ENCODE measurements at places on chromosomes 4 and X. TPM values are rescaled to one million over a fixed set of nuclear protein-coding genes. Genes with fewer than 3 reads are reported as not detected.

GPR119 gene
- total RNA-seq = not detected

DNA sequence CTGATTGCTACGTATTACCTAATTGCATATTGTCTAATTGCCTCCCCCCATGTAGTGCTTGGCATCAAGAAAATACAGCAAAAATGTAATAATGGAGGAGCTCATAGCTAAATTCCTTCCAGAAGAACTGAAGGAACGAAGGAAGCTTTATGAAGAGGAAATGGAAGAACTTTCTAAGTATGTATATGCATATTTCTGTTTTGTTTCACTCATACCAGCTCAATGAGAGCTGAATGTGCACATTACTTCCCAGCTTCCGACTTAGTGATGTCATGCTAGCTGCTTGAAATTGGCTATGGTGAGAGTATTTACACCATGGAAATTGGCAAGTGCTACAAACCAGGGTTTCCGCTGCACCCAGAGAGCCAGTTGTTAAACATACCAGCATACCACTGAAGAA is 34.7 kb downstream of the LONRF3 start:
- no peak for DNase-seq

DNA sequence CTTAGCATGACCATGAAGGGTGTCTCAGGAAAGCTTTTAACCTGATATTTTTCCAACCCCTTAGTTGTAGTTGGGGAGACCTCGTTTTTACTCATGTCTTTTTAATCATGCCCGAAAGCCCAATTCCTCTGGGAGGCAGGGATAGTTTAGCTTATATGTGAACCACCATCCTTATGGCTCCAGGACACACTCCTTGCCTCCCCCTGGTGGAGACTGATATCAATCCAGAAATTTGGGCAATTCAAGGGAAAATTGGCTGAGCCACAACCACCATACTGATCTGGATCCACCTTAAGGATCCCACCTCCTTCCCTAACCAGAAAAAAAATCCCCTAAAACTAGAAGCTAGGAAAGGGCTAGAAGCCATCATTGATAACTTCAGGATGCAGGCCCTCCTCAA is 13.4 kb upstream of the COL25A1 start:
- DNase-seq = no peak

DNA sequence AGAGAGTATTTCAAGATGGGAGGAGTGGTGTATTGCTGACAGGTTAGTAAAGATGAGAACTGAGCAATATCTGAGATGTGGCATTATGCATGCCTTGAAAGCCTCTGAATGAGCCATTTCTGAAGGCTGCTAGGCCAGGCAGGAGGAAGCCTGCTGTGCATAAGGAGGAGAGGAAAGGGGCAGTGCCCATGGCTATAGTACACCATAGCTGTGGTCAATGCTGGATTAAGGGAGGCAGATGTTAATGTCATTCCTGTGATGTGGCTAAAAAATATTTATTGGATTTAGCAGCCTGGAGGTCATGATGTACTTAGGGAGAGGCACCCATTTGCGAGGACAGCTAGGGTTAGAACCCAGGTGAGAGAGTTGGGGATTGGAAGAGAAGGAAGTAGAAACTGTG is 130.0 kb upstream of the LNX1 start:
- DNase-seq = no peak

GRCh38 chr4:37758226-37758625 is 68.3 kb upstream of the PGM2 start:
- no peak for DNase-seq

DNA sequence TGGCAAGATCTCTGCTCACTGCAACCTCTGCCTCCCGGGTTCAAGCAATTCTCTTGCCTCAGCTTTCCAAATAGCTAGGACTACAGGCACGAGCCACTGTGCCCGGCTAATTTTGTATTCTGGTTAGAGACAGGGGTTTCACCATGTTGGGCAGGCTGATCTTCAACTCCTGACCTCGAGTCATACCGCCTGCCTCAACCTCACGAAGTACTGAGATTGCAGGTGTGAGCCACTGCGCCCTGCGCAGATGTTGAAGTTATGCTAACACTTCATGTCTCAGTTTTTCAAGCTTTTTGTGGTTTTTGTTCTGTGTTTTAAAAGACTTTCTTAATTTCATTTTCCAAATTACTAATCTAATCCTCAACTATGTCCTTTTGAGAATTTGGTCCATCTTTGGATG is 154.4 kb upstream of the TLL1 start:
- no peak for DNase-seq

- DNase-seq = no peak
These were observed 26.4 kb downstream of the PPP1R2C start for GRCh38 chrX:42751573-42751972.

ZNF711 gene
- total RNA-seq = 3.5 TPM

- no peak for DNase-seq
These were observed 502.5 kb downstream of the GRXCR1 start for GRCh38 chr4:43394976-43395375.

- DNase-seq = no peak
These were observed 40.4 kb upstream of the PCDH18 start for GRCh38 chr4:137572647-137573046.

- DNase-seq = no peak
These were observed at the start of gene PPP1R3F for GRCh38 chrX:49269767-49270248. Gene PPP1R3F, plus strand, starts transcription at chrX:49269793. Its CDS starts 77 bp downstream, at chrX:49269870.

GNRHR gene
- not detected for total RNA-seq

GRCh38 chr4:24924309-24924781 is 11.5 kb upstream of the CCDC149 start:
- DNase-seq = no peak

MAGEB10 gene
- not detected for total RNA-seq

CTAG2 gene
- not detected for total RNA-seq

DNA sequence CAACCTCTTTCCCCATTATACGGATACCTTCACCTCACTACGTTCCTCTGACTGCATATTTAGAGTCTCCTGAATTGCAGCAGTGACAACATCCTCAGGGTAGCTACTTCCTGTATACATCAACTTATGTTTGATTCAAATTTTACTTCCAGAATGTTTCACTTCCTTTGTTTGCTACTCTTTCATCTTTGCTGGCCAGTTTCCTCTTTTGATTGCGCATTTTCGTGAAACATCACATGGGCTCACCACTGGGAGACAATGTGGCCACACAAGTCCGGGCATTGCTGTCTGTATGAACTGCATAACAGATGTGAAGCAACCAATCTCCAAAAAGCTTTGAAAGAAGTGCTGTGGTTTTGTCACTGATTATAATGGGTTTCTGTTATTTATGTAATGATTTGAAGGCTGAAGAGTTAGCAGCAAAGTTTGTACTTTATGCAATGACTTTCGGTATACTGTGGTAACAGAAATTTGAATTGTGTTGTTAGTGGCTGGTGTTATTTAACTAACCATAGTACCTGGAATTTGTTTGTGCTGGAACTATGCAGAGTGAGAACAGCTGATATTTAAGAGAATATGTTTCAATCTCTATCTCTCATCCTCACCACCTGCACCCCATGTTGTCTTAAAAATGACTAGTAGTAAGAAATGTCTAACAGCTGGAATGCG is 7.4 kb downstream of the SNCA start:
- DNase-seq = no peak

DNA sequence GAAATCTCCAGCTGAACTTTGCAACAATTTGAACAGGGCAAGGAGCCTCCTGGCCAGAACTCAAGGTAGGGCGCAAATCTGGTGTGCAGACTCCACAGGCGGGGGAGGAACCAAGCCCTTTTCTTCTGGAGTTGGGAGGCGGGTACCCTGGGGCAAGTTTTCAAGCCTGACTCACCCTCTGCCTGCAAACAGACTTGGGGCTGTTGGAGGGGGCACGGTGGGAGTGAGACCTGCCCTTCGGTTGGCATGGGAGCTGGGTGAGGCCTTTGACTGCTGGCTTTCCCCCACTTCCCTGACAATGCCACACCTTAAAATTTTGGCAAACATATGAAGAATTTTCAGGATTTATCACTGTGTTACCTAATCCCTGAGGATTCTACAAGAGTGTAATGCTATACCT is 709.8 kb upstream of the DIAPH2 start:
- no peak for DNase-seq

- DNase-seq = no peak
These were observed 789 bp downstream of the ARHGAP10 start for GRCh38 chr4:147732518-147733235.

NEUROG2 gene
- total RNA-seq = not detected

- DNase-seq = no peak
These were observed 121.1 kb downstream of the MGST2 start for GRCh38 chr4:139786494-139787354.

DNA sequence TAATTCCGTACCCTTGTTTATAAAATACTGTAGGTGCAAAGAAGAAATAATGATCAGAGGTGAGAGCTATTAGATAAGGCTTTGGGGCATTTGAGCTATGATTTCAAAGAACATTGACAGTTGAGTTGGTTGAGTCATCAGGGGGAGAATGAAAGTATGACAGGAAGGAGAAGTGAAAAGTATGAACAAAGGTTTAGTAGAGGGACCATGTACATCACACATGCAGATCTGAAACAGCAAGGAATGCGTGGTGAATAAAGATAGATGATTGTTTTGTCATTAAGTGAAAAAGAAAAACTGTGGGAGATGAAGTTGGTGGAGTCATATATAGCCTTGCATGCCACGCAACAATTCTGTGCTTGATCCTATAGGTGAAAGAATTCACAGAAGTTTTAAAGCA is 163.1 kb downstream of the ARAP2 start:
- DNase-seq = no peak

SOX3 gene
- total RNA-seq = not detected

CFI gene
- not detected for total RNA-seq

- no peak for DNase-seq
These were observed 45.0 kb downstream of the RTL9 start for GRCh38 chrX:110403441-110404238.

DNA sequence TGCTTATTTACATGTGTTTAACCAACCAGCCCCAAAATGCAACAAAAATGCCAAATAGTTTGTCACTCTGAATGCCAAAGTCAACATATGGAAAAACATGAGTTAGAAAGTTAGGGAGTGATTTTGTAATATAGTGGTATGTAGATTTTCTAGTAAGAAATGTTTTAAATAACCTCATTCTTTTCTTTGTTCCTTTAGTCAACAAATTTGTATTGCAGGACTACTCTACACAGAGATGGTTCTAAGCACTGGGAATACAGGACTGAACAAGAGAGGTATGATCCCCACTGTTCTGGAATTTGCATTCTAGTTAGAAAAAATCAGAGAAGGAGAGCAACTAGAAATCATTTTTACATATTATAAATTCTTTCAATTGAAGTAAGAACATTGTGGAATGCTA is 218.8 kb upstream of the ANXA10 start:
- DNase-seq = no peak

GRCh38 chrX:9940421-9940820 is 26.7 kb upstream of the CLDN34 start:
- DNase-seq = no peak

POLA1 gene
- total RNA-seq = 18.7 TPM

CENPVL1 gene
- not detected for total RNA-seq

GRCh38 chrX:72536542-72536941 is 36.1 kb downstream of the HDAC8 start:
- no peak for DNase-seq

CXorf38 gene
- total RNA-seq = 21.9 TPM

GRCh38 chrX:16155581-16156096 is 11.6 kb upstream of the MAGEB17 start:
- no peak for DNase-seq

GRCh38 chrX:146707781-146708180 is 101.8 kb upstream of the CXorf51B start:
- no peak for DNase-seq

VEGFC gene
- not detected for total RNA-seq

DNA sequence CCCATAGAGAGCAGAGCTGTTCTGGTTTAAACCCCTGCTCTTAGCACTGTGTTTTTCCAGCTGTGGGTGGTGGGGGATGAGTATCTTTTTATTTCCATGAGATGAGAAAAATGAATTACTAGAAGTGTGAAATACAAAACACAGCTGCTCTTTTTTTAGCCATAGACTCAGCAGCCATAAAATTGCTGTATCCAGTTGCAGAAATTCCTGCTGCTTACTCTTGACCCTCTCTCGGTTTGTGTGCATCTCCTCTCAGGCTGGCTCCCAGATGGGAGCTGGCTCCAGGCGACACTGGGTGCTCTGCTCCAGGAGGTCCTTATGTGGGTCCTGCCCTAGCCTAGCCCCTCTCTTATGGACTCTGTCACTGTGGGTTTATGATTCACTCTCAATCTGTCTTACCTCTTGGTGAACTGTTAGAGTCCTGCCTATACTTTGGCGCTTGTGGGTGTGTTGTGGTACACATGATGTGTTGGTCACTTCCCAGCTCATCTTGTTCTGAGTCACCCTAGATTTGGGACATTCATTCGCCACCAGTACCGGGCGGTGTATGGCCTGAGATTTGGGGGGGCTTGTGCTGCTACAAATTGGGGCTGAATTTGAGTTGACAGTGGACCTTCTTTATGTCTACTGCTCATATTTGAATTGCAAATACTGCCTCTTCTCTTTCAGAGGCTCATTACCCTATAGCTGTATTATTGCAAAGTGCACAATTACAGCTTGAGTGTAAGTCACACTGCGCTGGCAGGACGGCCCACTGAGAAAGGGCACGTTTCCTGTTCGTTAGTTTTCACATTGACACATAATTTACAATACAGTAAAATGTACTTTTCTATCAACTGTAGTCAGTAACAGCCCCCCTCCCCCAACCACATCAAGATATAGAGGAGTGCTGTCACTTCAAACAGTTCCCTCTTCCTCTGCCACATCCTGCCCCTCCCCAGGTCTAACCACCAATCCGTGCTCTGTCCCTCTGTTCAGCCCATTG is 46.9 kb upstream of the MSANTD1 start:
- DNase-seq = no peak

JAKMIP1 gene
- total RNA-seq = 0.13 TPM

- no peak for DNase-seq
These were observed 167.5 kb downstream of the CDS1 start for GRCh38 chr4:84750260-84750959.

GRCh38 chrX:112851806-112852205 is 11.2 kb upstream of the AMOT start:
- DNase-seq = no peak

PPEF2 gene
- 0.35 TPM for total RNA-seq

CCDC160 gene
- not detected for total RNA-seq

DNA sequence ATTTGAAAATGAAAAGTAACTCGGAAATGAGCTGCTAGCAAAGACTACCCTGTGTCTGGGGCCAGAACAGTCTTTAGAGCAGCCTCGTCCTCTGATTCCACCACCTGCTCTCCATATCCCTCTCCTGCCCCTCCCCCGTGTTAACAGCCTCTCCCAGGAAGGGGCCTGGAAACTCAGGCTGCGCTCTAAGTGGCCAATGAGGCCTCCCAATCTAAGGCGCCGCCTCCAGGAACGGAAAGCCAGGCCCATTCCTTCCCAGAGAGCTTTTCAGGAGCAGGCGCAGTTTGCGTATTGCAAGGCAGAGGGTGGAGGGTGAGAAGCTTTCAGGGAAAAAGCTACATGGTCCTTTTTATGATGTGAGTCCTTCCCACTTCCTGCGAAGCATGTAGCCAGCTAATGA is 31.2 kb downstream of the RS1 start:
- DNase-seq = no peak
